GM04503 (cell line): ENCODE measurements at places on chromosomes 16 and 17.
A peak's percentile ranks its signal among the peaks of the same experiment; 100 is the strongest.

- no peak for DNase-seq
Observed at GRCh38 chr17:82489851-82490511, 29.6 kb upstream of the FOXK2 start.

- DNase-seq = no peak
Observed at GRCh38 chr16:26334218-26335111, 642.7 kb downstream of the HS3ST4 start.

DNA sequence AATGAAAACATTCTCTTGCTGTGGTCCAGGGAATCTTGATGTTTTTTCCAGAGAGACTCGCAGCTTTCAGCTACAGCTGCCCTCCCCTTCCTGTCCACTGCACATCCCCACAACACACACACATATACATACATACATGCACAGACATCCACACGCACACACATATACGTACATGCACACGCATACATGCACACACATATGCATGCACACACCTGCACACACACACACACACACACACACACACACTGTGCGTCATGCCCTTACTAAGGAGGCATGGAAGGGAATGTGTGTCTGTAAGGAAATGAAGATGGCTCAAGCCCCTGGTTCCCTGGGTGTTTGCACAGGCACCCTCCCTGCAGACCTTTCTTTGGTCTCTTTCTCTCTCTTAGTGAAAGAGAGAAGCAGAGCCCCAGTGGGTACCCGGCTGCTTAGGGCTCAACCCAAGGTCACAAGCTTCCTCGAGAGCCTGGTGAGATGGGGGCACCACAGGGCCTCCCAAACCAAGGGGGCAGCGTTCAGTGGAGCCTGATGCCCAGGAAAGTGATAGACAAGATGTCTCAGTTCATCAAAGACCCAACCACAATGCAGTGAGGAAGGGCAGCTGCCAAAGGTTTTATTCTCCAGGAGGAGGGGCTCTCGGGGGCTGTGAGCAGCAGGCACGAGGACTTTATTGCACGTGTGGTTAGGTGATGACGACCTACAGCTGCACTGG, 33.3 kb downstream of the TNFRSF13B start:
- DNase-seq = no peak

GRCh38 chr17:11909348-11909747, 87.9 kb downstream of the ZNF18 start:
- no peak for DNase-seq

GRCh38 chr17:27889711-27890251, 3.4 kb downstream of the LYRM9 start:
- DNase-seq = no peak

DNA sequence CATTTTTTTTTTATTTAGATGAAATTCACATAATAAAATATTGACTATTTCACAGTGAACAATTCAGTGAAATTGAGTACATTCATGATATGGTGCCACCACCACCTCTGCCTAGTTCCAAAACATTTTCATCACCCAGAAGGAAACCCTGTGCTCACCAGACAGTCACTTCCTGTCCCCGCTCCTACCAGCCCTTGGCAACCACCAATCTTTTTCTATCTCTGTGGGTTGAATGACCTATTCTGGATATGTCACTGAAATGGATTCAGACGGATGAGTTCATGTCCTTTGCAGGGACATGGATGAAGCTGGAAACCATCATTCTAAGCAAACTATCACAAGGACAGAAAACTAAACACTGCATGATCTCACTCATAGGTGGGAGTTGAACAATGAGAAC, 40.5 kb downstream of the ATP2C2 start:
- DNase-seq = no peak

DNA sequence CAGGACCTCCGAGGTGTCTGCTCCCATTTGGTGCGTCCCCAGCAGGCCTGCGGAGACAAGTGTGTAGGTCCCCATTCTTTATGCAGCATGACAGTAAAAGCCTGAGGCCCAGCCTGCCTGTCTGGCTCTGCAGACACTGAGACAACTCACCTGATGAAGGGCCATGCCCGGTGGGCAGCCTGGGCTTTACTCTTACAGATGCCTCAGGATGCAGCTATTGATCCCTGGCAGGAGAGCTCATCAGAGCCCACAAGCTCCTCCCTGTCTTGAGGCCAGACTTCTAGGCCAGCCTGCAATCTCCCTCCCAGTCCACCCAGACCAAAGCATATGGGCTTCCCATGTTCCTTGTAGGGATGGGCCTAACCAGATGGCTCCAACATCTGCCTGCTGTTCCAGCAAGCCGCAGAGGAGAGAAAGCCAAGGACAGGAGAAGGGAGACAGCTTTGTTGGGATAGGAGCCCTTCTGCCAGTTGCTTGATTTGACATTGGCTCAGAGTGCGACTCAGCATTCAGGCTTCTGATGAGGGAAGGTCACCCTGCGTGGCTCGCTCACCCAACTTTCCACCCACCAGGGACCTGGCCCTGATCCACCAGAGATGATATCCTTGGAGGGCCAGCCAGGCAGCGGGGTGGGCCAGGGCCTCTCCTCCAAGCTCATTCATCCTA, 87.5 kb downstream of the SOCS1 start:
- DNase-seq = no peak

DNA sequence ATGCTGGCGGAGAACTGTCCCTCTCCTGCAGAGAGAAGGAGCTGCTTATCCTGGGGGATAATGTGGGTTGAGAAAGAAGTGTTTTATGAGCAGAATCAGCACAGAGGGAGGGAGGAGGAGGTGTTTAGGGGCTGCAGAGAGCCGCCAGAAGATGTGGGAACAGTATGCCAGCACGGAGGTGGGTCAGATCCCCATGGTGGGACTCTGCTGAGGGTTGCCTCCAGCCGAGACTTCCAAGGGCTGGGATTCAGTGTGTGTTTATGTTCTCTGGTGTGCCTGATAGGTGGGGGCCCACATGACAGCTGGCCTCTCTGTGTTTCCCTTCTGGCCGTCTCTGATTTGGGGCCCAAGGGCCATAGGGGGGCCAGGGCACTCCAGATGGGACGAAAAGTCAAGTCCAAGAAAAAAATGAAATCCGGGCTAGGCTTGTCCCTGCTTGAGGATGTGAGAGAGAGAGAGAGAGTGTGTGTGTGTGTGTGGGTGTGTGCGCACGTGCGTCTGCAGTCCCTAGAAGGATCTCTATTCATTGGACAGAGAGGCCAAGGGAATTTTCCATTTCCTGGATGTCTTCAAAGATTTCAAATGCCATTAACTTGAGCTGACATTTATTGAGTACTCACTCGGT, 21.6 kb downstream of the PRKCB start:
- no peak for DNase-seq

- DNase-seq = no peak
Observed at GRCh38 chr16:85302848-85303353, 190.6 kb upstream of the CIBAR2 start.

DNA sequence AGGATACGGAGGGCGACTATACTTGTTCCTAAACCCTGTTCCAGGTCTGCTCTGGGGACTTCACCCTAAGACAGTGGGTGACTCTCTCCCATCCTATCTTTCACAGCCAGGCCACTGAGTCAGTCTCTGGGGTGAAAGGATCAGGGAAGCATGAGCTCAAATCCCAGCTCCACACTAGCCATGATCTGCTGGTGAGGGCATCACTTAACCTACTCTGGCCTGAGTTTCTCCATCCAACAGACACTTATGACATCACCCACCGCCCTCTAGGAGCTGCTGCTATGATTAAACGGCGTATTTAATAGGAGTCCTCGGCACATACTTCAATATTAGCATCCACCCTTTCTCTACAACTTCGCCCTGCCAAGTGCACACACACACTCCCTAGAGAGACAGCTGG, 10.1 kb downstream of the GAST start:
- DNase-seq = no peak

GRCh38 chr16:50296807-50297206, 30.5 kb downstream of the ADCY7 start:
- DNase-seq = no peak

GRCh38 chr17:31400481-31400950, 9.0 kb downstream of the RAB11FIP4 start:
- no peak for DNase-seq

GRCh38 chr16:5056352-5056751, 9.4 kb downstream of the C16orf89 start:
- DNase-seq = no peak

- no peak for DNase-seq
Observed at GRCh38 chr17:16171613-16172012, 43.7 kb downstream of the NCOR1 start.

GRCh38 chr17:35807371-35808144, 1.7 kb upstream of the TAF15 start:
- no peak for DNase-seq

DNA sequence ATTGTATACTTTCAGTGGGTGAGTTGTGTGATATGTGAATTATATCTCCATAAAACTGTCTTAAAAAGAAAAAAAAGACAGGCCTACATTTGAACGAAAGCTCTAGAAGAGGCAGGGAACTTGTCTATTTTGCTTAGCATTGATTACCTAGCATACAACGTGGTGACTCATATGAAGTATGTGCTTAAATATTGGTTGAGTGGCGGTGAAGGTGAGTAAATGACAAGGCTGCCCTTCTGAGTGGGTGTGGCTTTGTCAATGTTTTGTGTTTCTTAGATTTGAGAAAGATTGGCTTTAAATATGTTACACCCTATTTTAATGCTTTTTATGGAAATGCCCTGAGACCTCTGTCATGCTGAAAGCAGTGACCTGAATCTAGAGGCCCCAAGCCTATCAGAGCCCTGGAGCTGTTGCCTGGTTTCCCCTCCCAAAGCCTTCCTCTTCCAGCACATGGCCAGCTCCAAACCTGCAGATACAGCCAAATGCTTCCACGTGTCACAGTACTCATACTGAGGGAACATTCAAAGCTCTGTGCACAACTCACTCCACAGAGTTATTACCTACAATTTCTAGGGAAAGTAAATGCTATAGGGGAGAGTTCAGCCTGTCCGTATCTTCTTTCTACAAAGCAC, 260.0 kb downstream of the PHKB start:
- DNase-seq = no peak

DNA sequence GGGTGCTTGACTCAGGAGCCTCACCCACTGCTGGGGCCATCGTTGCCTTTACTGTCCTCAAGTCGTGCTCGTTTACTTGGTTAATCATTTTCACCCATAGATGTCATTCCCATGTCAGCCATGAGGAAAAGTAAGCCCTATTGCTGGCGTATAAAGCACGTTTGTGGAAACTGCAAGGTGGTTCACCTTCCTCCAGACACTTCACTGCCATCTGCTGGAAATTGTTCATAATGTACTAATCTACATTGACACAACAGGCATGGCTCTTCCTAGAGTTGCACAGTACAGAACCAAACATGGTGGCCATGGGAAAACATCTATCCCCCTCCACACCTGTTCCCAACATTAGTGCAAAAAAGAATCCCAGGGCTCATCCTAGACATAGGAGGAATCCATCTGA, 116.6 kb downstream of the ZNF18 start:
- DNase-seq = no peak

DNA sequence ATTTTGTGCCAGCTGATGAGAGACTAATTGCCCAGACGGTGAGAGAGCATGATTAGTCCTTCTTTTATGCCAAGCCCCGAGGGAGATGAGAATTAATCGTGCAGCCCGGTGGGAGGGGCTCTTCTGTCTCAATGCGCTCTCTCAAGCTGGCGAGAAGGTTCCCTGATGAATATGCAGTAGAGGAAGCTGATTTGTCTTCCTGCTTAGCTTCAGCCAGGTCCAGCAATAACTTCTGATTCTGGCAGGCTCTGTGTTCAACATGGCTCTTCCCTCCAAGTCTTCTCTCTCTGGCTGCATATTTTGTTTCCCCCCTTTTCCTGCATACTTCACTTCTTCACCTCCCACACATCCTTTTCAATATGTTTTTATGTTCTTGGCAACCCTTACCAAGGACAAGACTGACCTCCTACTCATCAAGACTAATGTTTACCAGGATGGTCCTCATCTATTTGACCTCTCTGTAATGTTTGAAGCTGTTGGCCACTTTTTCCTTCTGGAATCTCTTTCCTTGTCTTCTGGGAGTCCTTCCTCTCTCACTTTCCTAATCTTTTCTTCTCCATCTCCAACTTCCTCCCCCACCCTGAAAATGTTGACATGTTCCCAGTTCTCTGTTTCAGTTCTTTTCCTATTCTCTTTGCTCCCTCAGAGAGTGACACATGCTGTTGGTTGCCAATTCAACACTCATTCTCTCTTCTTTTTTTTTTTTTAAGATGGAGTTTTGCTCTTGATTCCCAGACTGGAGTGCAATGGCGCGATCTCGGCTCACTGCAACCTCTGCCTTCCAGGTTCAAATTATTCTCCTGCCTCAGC, 33.1 kb downstream of the ARL4D start:
- no peak for DNase-seq

- no peak for DNase-seq
Observed at GRCh38 chr16:4011940-4012629, 104.2 kb downstream of the ADCY9 start.

GRCh38 chr16:82788919-82789318, 162.2 kb downstream of the CDH13 start:
- no peak for DNase-seq

DNA sequence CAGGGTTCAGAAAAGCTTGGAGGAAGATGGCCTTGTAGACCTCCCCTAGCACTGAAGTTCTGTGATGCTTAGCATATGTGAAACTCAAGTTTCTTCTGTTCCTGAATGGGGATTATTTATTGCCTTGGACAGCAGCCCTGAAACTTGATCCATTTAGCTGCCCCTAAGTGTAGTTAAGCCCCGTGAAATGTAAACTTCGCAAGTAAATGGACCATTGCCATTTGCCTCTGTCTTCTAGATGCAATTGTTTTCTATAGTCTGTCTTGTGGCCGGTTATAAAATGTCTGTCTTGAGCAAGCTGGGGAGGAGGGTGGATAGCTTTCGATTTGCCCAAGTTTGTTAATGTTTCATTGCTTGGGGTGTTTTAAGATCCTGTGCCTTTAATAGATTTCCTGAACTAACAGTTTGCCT, 261.8 kb downstream of the CDH13 start:
- peak; percentile 48 for DNase-seq

GRCh38 chr17:55424893-55425540, 3.4 kb upstream of the MMD start:
- DNase-seq = no peak
